CD4-positive, alpha-beta T cell treated with Interferon alpha-2 for 1 hour (primary cell): ENCODE measurements at places on chromosomes 5 and 9.

GRCh38 chr9:12684974-12685373, 8.2 kb upstream of the TYRP1 start:
- no peak for DNase-seq

- no peak for DNase-seq
Observed at GRCh38 chr5:91186101-91186500, 197.0 kb downstream of the ARRDC3 start.

- no peak for DNase-seq
Observed at GRCh38 chr9:32431196-32431595, 46.8 kb downstream of the ACO1 start.

- no peak for DNase-seq
Observed at GRCh38 chr5:107402434-107403227, 268.1 kb downstream of the EFNA5 start.

DNA sequence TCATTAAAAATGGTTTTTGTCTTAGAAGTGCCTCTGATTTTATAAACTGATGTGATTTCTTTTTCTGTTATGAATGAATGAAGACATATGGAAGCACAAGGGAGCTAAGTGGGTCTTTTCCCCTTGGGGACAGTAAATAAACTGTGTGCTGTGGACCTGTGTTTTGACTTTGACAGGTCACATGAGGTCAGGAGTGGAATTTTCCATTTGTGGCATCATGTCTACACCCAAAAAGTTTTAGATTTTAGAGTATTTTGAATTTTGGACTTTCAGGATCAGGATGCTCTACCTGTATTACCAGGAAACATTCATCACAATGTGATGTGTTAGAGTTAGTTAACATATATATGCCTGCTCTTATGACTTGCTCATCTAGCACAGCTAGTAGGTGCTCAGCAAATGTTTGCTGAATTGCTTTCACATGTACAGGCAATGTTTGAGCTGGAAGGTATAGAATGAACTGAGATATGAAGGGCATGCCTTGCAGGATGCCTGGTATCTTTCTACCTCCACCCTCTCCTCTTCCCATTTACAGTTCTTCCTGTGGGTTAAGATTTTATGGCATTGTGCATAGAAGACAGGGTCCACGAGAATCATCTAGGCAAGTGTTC, 73.2 kb upstream of the NR3C1 start:
- DNase-seq = no peak

- no peak for DNase-seq
Observed at GRCh38 chr9:121842612-121842978, 191.2 kb downstream of the DAB2IP start.

DNA sequence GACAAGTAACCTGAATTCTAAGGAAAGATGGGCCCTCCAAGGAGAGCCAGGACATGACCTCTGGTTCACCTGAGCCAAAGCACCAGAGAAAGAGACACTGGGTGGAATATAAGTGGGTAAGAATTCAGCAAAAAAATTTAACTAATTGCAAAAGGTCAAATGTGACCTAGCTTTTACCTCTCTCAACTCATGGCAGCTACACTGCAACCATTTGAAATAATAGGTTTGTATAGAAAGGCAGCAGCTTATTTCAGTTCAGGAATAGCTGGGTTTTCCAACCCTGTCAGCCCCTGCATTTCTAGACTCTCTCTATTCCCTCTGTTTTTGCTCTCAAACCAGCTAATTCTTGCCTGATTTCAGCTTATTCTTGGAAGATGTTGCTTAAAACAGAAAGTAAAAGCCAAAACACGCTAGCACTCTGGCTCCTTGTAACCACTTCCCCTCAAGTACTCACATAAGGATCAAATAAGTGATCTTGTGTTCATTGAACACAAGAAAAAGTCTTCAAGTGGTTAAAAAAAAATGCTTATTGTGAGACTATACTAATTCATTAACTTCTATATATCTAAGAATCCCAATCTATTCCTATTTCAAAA, 101.1 kb upstream of the NR4A3 start:
- DNase-seq = peak; percentile 46

GRCh38 chr5:88680253-88681132, 202.5 kb downstream of the MEF2C start:
- DNase-seq = peak; percentile 78

GRCh38 chr9:4301296-4301695, 1.4 kb upstream of the GLIS3 start:
- no peak for DNase-seq

DNA sequence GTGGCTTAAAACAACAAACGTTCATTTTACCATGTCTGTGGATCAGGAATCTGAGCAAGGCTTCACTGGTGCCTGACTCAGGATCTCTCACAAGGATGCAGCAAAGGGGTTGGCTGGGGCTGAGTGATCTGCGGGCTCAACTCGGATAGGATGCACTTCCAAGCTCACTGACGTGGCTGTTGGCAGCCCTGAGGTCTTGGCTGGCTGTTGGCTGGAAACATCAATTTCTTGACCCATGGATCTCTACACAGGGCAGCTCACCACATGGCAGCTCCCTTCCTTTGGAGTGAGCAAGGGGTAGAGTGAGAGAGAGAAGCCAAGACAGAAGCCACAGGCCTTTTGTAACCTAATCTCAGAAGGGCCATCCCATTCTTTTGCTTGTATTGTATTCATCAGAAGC, 202.1 kb downstream of the NXNL2 start:
- no peak for DNase-seq

- DNase-seq = no peak
Observed at GRCh38 chr5:2674456-2674855, 77.0 kb downstream of the IRX2 start.

- DNase-seq = no peak
Observed at GRCh38 chr9:108673386-108673785, 182.4 kb downstream of the ACTL7B start.

DNA sequence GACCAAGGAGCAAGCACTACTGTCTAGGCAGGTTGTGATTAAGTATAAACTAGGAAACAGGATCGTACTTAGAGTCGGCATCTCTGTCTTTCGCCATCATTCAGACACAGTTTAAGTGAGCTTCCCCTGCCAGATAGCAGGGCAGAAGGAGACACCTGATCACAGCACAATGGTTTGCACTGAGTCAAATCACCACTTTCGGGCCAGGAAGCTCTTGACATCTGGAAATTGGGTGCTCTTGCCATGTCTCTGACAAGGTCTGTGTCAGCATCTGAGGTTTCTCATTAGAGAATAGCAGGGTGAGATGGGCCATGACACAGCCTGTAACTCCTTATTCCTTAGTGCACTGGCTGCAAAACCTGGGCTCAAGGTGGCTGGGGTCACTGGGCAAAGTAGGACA, 8.3 kb downstream of the ADRB2 start:
- DNase-seq = no peak

GRCh38 chr5:148177207-148177606, 8.9 kb downstream of the SPINK14 start:
- no peak for DNase-seq

DNA sequence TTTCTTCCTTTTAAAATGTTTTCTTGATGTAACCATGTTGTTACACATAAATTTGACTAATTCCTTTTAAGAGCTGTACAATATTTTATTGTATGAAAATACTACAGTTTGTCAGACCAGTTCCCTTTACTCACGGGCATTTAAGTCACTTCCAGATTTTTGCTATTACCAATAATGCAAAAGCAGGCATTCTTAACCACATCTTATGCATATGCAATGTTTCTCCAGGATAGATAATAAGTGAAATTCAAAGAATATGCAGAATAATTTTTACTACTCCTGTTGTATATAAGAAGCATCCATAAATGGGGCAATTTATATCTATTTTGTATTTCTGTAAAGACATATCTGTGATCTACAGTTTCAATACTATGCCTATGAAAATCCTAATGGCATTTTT, 77.3 kb downstream of the FNIP1 start:
- no peak for DNase-seq

DNA sequence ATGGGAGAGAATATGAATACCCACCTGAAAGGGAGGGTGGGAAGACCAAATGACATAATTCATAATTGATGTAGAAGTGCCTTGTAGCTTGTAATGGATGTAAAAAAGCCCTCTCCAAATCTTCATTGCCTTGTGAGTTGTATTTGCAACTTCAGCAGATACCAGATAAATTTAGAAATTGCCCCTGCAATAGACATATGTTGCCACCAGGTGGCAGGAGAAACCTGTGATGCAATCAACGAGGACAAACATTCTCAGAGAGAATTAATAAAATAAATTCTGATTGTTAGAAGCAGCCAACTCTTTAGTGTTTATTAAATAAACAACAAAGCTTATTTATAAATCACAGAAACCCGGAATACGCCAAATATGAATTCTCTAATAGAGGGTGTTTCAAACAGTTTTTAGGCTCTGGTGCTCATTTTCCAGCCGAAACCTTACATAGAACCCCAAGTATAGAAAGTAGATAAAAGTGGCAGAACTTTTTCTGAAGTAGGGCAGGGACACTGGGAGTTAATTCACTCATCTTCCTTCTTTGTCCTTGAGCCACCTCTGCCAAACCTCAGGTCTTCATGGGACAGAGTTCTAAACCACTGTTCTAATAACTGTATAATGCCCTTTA, 147.8 kb downstream of the TMEM38B start:
- DNase-seq = no peak

DNA sequence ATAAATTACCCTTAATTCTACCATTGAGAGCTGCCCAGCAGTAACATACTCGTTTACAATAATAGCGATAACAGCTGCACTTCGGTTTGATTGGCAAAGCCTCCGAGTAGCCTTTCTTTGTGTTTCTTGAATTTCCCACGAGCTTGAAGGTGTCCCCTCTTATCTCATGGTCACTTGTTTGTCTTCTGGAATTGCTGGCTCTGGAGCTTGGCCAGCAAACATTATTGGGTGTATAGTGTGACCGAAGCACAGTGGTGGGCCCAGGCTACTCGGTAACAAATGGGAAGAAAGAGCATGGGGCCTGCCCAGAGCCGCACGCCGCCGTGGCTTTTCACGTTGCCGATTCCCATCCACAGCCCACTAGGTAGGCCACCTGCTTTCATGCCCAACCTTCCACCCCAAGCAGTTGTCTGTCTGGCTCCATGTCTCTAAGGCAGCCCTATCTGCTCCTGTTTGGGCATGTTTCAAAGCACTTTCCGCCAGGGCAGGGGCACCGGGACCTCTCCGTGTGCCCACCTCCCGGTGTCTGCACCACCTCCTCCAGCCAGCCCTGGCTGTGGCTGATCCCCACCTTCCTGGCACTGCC, 8.7 kb downstream of the STKLD1 start:
- DNase-seq = no peak

DNA sequence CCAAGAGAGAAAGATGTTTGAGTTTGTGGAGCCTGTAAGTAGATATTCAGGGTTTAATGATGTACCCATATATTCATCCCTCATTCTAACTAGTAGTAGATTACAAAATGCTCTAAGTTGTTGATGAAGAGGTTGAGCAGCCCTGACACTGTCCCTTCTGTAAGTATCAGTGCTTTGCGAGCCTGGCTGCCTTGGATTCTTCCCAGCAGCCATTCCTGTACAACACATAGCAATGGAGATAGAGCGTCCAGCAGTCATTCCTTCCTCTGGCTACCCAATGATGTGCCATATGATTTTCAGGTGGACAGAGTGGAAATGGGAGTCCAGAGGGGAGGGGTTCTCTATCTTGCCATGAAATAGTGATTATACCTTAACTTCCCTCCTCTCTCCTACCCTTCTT, 124.1 kb downstream of the ARHGAP26 start:
- no peak for DNase-seq

- peak; percentile 71 for DNase-seq
Observed at GRCh38 chr5:159331093-159331973, 1.0 kb upstream of the IL12B start.

GRCh38 chr5:110269478-110270142, 456.9 kb downstream of the TMEM232 start:
- no peak for DNase-seq

- DNase-seq = no peak
Observed at GRCh38 chr9:116543731-116544400, 143.2 kb upstream of the TRIM32 start.

DNA sequence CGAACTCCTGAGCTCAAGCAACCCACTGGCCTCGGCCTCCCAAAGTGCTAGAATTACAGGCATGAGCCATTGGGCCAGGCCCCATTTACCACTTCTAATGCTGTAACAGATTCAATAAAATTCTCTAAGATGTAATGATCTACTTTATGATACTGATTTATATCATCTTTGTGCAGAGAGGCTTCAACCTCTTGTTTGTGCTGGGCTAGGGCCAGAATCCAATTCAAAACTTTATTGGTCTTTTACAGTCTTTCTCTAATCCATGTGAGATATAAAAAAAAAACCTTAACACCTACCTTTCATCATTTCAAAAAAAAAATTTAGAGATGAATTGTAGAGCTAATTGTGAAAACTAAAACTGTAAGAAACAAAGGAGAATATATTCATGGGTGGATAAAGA, 8.2 kb upstream of the BTF3 start:
- no peak for DNase-seq

GRCh38 chr5:97136475-97136874, 5.9 kb downstream of the LIX1 start:
- DNase-seq = no peak

- DNase-seq = no peak
Observed at GRCh38 chr5:107502676-107503060, 168.1 kb downstream of the EFNA5 start.

DNA sequence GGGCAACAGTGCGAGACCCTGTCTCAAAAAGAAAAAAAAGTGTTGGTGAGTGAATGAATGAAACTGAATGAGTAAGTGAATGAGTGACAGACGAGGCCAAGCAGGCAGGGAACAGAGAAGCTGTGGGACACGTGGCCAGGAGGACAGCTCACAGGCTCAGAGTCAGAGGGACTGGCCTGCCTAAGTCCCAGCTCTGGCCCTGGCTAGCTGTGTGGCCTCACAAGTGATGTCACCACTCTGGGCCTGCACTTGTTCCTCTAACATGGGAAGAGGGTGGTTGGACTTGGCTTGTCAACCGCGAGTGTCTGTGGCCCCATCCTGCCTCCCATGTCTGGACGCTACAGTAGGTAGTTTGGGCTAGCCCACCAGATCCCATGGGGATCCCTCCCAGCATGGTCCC, 4.7 kb upstream of the PLPP7 start:
- DNase-seq = no peak

- no peak for DNase-seq
Observed at GRCh38 chr9:2987679-2988078, 143.8 kb upstream of the PUM3 start.

- no peak for DNase-seq
Observed at GRCh38 chr5:40045429-40045828, 620.6 kb upstream of the DAB2 start.

GRCh38 chr9:97852399-97853055, 499 bp upstream of the FOXE1 start:
- DNase-seq = no peak

DNA sequence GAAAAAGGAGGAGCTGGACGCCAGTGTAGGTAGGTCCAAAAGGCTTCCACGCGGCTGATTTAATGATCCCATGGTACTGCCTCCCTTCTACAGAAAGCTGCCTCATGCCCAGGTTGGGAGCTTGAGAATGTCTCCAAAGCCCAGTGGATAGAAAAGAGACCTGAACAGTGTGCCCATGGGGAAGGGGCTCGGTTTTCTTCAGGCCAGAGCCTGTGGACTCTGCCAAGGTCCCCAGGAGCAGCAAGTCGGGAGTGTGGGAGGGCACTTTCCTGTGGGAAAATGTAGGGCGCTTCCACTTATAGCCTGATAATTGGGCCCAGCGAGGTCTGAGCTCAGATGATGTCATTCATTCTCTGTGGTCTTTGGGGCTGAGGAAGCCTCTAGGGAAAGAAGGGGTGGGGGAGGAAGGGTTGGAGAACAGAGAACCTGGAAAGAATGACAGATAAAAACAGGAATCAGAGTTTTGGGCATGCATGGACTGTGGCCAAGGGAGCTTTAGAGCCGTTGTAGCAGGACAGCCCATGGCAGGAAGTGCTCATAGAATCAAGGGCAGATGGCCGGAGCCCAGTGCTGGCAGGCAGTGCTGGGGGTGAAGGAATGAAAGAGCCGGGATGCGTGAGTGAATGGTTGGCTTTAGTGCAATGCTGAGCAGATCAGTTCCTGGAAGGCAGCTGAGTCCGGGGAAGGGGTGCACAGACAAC, 42.5 kb upstream of the SH3PXD2B start:
- no peak for DNase-seq
